CD4-positive, alpha-beta T cell treated with Interferon gamma for 1 hour (primary cell): ENCODE measurements at places on chromosomes 16 and 17.

- DNase-seq = no peak
These were observed 150.1 kb upstream of the CDH11 start for GRCh38 chr16:65271996-65272395.

DNA sequence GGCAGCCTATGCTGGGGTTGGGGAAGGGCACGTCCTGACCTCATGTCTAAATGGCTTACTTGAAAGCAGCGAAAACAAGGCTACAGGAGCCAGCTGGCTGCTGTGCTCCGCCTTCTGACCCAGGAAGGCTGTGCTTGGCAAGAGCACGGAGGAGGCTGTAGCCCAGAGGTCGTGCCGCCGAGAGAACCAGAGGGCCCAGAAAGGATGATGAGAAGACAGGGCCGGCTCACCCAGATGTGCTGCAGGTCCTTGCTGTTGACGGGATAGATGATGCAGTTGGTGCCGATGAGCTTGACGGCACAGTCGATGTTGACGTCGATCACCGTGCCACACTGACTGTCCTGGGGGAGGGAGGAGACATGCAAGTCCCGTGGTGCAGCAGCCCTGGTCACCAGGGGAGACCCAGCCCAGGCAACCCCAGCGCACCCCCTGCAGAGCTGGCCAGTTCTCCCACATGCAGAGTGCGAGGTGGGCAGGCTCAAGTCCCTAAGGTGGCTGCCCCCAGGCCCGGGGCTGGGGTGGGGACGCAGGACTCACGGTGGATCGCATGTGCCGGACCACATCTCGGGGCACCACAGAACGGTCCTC is 20.7 kb downstream of the SPHK1 start:
- DNase-seq = no peak

DNA sequence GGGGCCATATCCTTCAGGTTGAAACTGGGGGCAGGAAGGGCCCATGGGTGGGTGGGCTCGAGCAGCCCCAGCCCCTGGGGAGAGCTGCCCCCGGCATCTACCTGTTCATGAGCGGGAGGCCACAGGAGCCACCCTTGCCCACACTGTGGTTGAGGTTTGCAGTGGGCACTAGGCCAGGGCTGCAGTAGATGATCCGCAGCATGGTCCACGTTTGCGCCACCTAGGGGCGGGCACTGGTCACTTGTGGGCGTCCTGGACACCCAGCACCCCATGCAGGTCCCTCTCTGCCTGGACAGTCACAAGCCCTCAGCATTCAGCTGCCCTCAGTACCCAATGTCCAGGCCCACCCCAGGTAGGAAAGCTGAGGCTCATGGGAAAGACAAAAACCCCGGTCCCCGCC is 1.8 kb upstream of the JMJD8 start:
- DNase-seq = no peak

DNA sequence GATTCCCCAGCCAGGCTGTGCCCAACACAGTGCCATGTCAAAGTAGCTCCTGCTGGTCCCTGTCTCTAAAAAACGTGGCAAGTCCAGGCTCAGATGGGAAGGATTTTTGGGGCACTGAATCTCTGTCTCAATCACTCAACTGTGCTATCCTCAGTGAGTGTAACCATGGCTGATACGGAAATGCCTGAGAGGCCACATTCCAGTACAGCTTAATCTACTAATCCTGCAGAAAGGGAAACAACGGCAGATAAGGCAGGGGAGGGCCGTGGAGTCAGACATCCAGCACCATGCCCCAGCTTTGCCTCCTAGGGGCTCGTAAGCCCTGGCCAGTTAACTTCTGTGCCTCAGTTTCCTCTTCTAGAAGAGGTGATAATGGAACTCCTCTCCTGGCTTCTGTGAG is 251.7 kb downstream of the CPPED1 start:
- no peak for DNase-seq

DNA sequence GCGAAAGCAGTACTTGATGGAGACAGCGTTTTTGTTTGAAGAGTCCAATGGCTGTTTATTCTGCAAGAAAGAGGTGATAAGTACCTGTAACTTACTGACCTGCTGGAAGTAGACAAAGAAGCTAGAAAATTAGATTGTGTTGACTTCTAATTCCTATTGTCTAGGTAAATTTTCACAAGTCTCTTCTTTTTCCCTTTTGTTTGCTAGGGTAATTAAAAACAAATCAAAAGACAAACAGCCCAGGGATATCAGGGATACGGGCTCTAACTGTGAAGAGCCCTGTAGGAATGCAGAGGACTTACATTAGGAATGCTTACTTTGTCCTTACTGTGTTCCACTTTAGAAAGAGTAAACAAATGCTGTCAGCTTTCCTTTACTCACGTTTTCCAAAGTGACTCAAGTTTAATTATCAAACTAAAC is 7.0 kb downstream of the PSME3IP1 start:
- DNase-seq = no peak

GRCh38 chr16:59864981-59865666 is 1131.0 kb upstream of the GOT2 start:
- DNase-seq = no peak

DNA sequence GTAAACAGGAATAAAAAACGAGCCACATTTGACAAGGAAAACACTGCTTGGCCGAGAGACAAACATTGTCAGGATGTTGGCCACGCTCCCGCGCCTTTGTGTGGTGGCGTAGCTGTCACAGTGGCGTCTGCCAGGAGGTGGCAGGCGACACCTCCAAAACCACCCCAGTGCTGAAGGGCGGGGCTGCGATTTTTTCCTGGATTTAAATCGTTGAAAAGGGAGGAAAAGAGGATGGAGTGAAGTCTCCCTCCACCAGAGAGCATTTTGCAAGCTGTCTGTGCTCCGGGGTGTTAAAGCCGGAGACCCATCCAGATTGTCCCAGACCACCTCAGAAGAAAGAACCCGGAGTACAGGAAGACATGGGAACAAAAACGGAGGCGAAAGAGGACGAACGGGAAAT is 12.7 kb downstream of the MRM3 start:
- peak; percentile 31 for DNase-seq

GRCh38 chr16:50365791-50366575 is 2.8 kb downstream of the BRD7 start:
- no peak for DNase-seq

DNA sequence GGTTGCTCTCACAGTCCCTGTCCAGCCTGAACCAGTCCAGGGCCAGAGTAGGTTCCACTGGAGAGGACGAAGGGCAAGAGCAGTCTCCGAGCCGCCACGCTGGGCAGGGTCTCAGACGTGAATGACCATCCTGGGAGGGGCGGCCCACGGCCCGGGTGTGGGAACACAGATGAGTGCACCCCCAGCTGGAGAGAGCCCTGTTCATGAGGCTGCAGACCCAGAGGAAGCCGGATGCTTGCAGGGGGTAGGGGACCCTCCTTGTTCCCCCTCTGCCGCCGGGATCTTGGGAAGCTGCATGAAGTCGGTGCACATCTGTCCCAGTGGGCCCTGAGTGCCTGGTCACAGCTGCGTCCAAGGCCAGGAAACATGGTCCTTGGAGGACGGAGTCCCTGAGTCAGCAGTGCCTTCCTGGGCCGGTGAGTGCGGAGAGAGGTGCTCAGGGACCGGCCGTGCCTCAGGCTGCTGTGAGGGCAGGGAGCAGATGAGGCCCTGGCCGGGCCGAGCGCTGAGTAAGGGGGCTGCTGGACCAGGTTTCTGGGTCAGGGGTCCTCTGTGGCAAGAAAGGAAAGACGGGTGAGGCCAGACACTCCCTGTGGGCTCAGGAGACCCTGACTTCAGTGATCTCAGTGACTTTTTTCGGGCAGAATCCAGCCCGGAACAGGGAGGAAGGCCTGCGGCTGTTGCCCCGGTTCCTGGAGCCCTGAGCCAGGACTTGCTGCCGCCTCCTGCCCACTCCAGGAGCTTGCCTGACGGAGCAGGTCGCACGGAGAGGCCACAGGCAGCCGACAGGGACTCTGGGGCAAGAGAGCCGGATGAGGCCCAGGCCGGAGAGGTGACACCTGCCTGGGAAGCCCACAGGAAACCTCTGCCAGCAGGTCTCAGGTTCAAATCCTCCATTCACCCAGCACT is 45.8 kb downstream of the ACTG1 start:
- no peak for DNase-seq

GRCh38 chr17:728911-729310 is 3.5 kb upstream of the TLCD3A start:
- no peak for DNase-seq

- no peak for DNase-seq
These were observed 32.7 kb downstream of the EMP2 start for GRCh38 chr16:10547708-10548107.

DNA sequence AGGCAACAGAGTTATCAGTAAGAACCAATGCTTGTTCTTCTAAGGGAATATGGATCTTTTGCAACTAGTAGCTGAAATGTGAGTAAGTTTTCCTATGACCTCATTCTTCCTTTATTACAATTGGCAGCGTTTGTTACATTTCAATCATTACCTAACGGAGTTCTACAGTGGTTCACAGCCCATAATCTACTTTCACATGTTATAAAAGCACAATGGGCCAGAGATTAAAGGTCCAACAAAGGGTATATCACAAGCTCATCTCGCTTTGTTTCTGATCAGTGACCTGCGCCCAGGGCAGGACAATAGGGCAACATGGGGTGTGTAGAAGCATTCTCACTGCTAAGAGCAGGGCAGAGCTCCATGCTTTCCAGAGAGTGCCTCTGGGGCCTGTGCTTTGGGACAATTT is 279.9 kb upstream of the DYNLRB2 start:
- no peak for DNase-seq

GRCh38 chr17:31674305-31674704 is 184.7 kb downstream of the COPRS start:
- DNase-seq = no peak

- DNase-seq = no peak
These were observed 23.9 kb downstream of the SLC38A10 start for GRCh38 chr17:81271226-81271625.

- DNase-seq = no peak
These were observed 9.6 kb upstream of the MTSS2 start for GRCh38 chr16:70695331-70696070.

GRCh38 chr17:59601130-59601529 is 18.6 kb upstream of the CLTC start:
- no peak for DNase-seq

DNA sequence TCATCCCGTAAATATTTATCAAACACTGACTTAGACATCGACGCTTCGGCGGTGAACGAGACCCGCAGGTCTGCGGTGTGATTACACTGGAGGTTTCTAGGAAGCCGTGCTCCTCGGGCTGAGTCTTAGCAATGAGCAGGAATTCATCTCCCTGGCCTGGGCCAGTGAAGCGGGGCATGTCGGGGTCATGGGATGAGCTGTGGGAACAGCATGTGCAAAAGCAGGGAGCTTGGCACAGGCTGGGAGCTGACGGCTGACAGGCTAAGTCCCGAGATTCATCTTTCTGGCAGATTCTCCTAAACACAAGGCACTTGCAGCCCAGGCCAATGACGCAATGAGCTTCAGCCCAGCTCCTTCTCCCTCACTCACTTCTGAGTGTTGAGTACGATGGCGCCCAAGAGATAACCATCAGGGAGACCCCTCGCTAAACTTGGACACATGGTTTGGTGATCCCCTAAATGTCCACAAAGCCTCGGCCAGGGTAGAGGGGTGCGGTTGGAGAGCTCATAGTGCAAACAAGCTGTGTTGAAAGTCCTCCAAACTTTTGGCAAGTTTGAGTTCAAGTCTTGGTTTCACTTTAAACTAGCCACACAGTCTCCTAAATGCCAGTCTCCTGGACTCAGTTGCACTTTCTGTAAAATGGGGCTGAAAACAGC is 12.8 kb downstream of the CRISPLD2 start:
- DNase-seq = no peak
